ENCODE measurements at places on chromosomes 3 and 15.

DNA sequence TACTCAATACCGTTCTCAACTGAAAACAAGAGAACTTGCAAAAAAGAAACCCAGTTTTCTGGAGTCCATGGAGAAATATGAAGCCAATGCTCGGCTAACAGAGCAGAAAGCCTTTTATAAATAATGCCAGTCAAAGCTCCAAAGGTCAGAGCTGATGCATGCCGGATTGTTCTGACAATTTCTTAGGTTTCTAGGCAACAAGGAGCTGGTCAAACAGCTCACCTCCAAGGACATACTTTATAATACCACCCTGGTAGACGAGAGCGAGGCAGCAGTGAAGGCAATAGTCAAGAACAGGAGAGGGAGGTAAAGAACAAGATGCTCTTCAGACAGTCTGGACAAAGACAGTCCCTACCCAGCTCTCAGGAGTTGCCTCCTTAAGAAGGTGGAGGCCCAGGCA, 111.1 kb downstream of the UBE3A start:
- no peak for DNase-seq

DNA sequence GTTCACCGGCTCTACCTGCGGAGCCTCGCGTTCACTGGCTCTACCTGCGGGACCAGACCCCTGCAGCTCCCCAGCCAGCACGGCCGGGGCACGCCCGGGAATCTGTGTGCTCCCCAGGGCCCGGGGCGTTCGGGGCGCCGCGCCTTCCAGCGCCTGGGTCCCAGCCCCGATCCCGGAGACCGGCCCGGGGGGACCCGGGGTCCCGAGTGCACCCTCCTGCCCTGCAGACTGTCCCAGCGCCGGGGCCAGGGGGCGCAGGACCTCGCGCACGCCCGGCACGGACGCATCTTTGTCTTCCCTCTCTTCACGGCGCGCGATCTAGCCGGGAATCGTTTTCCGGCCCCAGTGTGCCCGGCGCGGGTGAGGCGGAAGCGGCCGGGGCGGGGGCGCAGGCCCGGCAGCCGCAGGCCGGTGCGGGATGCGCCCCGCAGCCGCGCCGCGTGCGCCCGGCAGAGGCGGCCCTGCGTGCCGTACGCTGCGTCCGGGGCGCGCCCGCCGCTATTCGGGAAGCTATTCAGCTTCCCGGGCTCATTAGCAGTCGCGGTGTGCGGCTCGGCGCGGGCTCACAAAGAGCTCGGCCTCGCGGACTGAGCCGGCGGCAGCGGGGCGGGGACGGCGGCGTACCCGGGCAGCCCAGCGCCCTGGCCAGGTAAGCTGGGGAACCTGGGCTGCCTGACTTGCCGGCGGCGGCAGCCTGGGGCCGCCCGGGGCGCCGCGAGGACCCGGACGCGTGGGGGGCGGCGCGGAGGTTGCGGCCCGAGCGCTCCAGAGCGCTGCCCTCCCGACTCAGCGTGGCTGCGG, at the start of gene APBA2:
TSS of gene APBA2 (plus strand) at position 345 of the 801 bp plus-strand sequence. CDS start 167,911 bp downstream, outside the sequence.
- no peak for DNase-seq

GRCh38 chr3:184538666-184539431, 22.7 kb upstream of the EPHB3 start:
- no peak for DNase-seq

DNA sequence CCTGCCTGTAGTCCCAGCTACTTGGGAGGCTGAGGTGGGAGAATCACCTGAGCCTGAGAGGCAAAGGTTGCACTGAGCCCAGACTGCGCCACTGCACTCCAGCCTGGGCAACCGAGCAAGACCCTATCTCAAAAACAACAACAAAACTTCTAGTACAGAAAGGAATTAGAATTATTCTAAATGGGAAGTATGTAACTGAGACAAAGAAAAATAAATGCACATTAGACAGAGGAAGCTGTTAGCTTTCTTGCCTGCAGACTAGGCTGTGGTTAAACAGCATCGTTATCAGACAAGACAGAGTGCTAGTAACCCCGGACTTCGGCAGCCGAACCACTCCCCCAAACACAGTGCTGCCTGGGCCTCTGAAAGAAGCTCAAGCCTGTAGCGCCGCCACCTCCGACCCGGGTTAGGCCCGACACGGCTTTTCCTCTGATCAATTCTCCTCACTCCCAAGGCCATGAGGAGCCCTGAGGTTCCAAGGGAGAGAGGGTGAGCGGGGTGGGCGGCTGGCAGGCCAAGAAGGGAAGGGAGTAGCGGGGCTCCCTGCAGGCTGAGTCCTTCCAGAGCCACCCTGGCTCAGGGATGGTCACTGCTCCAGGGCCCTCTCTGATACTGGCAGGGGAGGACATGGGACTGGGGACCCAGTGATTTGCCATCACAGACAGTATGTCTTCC, 44.8 kb upstream of the MUC4 start:
- no peak for DNase-seq

GRCh38 chr3:167700046-167700445, 34.6 kb downstream of the PDCD10 start:
- DNase-seq: no peak

- no peak for DNase-seq
These were observed 8.0 kb downstream of the ESYT3 start for GRCh38 chr3:138442433-138442832.

All from stimulated activated CD4-positive, alpha-beta T cell treated with anti-CD3 and anti-CD28 coated beads, Interleukin-1b, Interleukin-23, amount 100 ng/mL, for 24 hours (primary cell).